ENCODE measurements at places on chromosomes 16 and 17. TPM values are rescaled to one million over a fixed set of nuclear protein-coding genes. Genes with fewer than 3 reads are reported as not detected.

- DNase-seq: no peak
Measured at GRCh38 chr16:70687102-70687511, 1.3 kb upstream of the MTSS2 start.

DNA sequence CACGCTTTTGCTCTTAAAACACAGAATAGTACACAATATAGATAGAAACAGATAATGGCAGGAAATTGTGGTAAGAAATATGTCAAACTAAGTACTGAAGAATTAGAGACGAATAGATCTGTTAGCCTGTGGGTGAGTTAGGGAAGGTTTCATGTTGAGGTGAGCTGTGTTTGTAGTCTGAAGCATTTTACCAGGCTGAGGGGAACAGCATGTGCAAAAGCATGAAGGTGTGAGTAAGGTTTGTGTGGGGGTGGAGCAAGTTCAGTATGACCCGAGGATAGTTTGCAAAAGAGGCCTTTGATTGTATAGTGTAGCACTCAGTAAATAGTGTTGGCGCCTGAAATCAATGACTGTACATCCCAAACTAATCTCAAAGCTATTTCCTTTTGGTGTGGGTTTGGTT, 13.8 kb downstream of the IGSF6 start:
- DNase-seq: no peak

DNA sequence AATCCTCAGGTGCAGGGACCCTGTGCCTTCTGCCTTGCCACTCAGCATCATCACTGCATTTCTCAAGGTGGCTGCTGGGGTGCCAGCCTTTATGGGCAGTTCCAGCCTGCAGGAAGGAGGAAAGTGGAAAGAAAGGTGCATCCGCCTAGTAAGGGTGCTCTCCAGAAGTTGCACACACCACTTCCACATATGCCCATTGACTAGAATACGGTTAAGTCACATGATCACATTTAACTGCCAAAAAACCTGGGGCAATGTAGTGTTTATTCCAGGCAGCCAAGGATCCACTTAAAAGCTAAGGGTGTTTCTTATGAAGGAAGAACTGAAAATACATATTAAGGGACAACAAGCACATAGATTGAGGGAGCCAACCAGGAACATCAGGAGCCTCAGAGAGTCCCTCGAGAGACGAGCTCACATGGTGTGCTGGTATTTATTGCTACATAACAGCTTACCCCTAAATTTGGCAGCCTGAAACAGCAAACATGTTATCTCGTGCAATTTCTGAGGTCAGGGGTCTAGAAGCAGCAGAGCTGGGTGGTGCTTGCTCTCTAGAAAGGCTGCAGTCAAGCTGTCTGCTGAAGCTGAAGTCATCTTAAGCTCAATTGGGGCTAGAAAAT, 52.0 kb upstream of the MMP2 start:
- DNase-seq: no peak

GRCh38 chr16:88743693-88744576, 37.6 kb downstream of the CTU2 start:
- DNase-seq: peak; percentile 38

DNA sequence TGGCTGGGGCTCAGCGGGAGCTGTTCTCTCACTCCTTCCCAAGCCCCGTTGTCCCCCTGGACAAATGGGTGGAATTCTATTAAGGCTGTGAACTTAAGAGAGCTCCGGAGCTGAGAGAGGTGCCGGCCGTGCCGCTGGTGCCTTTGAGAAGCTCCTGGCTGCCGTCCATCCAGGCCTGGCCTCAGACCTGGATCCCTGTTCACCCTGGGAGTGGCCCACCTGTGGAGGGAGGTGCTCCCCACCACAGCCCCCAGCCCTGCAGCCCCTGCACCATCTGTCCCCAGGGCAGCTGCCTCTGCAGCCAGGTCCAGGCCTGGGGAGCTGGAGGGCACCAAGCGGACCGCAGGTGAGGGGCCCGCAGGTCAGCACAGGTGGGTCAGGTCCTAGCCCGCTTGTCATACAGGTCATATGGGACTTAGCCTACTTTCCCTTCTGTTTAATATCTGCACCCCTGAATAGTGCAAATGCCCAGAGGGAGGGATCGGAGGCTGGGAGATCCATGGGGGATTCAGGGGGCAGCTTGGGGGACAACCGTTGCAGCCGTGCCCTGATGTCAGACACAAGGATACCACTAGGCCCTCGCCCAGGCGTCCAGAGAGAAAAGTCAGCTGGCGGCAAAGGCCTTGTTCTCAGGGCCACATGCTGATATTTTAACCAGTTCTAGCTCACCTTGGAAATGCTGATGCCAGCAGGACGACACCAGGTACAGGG, 15.2 kb upstream of the METRNL start:
- DNase-seq: no peak

DNA sequence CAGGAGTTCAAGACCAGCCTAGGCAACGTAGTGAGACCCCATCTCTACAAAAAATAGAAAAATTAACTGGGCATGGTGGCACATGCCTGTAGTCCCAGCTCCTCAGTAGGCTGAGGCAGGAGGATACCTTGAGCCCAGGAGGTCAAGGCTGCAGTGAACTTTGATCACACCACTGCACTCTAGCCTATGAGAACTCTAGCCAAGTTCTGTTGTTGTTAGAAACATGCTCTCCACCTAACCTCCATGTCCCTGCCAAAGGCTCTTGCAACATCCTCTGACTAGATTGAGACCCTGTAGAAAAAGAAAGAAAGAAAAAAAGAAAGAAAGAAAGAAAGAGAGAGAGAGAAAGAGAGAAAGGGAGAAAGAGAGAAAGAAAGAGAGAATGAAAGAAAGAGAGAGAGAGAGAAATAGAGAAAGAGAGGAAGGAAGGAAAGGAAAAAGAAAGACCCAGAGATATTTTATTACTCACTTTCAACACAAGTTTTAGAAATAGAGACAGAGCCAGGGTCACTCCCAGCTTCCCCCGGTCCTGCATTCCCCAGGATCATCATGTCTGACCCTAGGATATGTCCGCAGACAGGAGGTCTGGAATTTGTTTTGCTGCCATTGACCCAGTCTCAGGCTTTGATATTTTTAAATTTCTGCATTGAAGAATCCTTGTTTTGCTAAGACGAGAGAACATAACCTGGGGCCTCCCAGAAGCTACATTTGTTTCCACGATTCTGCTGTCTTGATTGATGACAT, 376.5 kb upstream of the CDH5 start:
- DNase-seq: no peak

DNA sequence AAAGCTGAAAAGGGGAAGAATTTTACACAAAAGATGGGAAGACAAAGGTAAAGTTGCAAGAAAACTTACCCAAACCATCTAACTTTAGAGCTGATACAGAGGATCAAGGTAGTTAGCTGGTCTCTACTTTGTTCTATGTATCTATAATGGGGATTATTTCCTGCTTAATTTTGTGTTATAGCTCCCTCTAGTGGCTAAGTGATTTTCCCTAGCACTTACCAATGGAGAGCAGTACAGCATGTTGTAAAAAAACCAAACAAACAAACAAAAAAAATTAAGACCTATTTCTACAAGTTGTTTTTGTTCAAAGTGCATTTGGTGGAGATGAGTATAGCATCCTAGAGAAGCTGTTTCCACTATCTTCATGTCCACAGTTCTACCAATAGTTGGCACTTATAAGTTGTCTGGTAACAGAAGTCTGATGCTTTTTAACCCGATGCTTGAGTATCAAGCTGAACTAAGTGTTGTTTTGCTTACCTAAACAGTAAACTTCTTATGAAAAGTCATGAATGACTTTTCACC, 7.5 kb downstream of the SRSF1 start:
- peak; percentile 73 for DNase-seq

- DNase-seq: no peak
Measured at GRCh38 chr16:72894293-72895151, 153.4 kb downstream of the ZFHX3 start.

GRCh38 chr17:76586741-76587487, 1.3 kb upstream of the ST6GALNAC2 start:
- DNase-seq: no peak

GRCh38 chr16:247027-247426, 12.4 kb downstream of the FAM234A start:
- DNase-seq: no peak

DNA sequence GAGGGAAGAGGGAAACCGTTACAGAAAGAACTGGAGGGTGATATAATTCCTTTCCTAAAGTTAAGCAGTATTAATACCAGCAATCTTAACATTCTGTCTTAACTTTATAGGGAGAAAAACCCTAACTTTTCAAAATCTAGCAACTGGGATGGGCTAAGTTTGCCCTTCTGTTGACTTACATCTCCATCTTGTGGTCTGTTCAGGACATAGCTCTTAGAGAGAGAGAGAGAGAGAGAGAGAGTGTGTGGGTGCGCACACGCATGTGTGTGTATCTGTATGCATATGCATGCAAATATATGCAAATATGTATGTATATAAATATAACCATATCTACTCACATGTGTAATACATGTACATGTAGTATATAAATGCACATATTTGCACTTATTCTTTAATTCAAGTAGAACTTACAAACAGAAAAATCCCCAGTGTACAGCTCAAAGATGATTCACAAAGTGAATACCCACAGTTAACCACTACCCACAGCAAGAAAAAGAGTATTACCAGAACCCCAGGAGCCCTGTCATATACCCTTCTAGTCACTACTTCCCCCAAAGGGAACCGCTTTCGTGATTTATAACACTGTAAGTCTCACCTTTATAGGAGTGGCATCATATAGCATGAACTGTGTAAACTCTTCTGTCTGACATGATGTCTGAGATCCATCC, 46.5 kb downstream of the STX8 start:
- DNase-seq: peak; percentile 11

DNA sequence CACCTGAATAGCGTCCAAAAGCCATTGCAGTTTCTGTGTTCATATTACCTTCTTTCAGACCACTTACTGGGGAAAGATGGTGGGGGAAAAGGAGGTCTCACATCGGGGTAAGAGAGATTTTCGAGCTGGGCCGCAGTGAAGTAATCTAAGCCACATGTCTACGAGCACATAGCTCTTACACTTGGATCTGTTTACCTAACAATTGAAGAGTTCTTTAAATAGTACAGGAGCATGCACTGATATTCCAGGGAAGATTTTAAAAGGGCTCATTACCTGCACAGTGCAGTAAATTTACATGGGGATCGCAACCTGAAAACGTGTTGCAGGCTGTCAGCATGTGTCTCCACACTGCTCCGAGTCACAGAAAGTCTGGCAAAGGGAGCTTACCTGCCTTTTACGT, 12.6 kb downstream of the MAF start:
- no peak for DNase-seq

The LUC7L gene
- polyA plus RNA-seq: 151 TPM

The NAGLU gene
- polyA plus RNA-seq: 29.5 TPM

The LRRC46 gene
- polyA plus RNA-seq: 3.6 TPM

The FBXO47 gene
- polyA plus RNA-seq: not detected
